ENCODE measurements at places on chromosomes 11 and 22.

GRCh38 chr11:33329705-33330329 is 72.6 kb downstream of the HIPK3 start:
- peak; percentile 57 for DNase-seq

DNA sequence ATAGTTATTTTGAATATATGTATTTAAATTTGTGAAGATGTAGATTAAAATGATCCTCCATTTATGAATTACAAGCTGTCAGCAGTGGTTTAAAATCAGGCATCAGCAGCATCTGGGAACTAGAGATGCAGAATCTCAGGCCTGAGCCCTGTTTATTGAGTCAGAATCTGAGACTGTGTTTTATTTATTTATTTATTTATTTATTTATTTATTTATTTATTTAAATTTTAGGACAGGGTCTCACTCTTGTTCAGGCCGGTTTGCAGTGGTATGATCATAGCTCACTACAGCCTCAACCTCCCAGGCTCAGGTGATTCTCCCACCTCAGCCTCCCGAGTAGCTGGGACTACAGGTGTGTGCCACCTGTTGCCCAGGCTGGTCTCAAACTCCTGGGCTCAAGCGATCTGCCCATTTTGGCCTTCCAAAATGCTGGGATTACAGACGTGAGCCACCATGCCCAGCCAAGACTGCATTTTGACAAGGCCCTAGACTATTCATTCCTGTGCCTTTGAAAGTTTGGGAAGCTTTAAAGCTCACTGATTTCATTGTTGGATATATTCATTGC is 70.7 kb downstream of the PPP6R3 start:
- no peak for DNase-seq

GRCh38 chr11:114280696-114281095 is 15.5 kb upstream of the NNMT start:
- DNase-seq, result peak; percentile 41

DNA sequence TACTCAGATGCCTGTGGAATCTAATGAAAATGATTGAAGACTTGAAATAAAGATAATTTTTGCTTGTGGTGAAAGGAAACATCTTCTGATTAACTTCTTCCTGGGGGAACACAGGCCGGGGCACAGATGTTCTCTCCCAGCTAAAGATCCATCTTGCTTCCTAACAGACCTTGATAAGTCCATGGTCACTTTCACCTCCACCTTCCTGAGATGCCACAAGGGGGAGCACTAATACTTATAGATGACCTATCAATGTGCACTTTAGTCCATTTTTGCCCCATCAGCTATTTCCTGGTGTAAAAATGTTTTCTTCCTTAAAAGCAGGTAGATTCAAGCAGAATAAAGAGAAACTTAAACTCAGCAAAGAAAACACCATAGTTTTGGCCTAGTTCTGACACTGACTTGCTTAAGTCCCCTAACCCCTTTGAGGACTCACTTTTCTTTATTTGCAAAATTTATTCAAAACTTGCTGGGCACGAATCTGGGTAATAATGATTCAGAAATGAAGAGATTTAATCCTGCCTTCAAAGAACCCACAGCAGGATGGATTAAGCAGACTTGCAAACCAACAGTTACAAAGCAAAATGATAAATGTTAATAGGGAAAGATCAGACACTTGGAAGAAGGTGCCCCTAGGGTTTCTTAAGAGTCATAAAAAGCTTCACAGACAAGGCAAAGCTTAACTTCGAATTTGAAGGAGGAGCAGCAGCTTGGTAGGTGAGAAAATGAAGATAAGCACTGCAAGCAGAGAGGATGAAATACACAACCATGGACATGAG is 158.7 kb downstream of the RAB38 start:
- peak; percentile 72 for DNase-seq

GRCh38 chr11:61791737-61792309 is 576 bp downstream of the TMEM258 start:
- peak; percentile 73 for DNase-seq

- DNase-seq, result peak; percentile 17
Measured at GRCh38 chr11:118045191-118045590, 31.7 kb upstream of the TMPRSS4 start.

GRCh38 chr11:103862802-103863174 is 173.7 kb upstream of the DDI1 start:
- DNase-seq, result no peak

DNA sequence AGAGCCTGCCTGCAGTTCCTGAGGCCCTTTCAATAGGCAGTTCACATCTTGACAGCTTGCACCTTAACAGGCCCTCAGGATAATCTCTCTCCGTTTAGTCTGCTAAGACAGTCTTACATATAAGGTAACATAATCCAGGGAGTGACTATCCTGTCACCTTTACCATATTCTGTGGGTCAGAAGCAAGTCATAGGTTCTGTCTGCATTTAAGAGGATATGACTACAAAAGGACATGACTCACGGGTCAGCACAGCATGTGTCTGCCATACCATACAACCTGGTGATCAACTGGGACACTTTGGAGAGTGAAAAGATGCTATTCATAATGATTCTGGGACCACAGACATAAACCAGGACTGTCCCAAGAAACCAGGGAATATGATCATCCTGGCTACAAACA is 611.1 kb downstream of the SOX6 start:
- no peak for DNase-seq

GRCh38 chr11:19735909-19736498 is 23.4 kb downstream of the NAV2 start:
- DNase-seq, result no peak

- peak; percentile 7 for DNase-seq
Measured at GRCh38 chr11:57260937-57261783, 24.1 kb upstream of the APLNR start.

DNA sequence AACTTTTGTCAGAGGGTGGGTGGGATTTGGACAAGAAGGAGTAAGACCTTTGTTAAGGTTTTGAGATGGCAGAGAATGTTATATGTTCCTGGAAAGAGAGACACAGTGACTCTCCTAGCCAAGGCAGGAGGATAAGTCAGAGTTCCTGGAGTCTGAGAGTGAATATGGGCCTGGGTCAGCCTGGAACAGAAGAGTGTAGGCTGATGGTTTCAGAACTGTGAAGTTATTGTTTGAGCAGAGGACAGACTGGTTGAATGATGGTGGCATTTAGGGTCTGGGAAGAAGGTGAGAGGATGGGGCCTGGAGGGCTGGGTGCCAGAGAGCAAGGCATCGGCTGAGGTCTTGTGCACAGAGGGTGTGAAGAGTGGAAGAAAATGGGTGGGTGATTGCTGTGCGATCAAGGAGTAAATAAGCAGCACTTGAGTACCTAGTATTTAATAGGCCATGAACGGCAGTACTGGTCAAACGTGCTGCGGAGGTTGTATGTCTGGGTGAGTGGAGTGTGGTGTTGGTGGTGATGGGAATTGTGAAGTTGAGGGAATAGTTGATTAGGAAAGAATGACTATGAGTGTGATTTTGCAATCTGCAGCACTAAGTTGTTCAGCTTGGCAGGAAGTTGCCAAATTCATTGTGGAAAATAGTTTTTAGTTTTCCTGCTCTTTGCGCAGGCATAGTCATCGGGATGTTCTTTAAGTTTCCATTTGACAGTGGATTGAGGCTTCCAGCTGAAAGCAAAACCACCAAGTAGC is 1.8 kb downstream of the PANX1 start:
- no peak for DNase-seq

- DNase-seq, result no peak
Measured at GRCh38 chr11:82527081-82527584, 206.5 kb downstream of the FAM181B start.
